ENCODE measurements at places on chromosomes 2 and 18.

DNA sequence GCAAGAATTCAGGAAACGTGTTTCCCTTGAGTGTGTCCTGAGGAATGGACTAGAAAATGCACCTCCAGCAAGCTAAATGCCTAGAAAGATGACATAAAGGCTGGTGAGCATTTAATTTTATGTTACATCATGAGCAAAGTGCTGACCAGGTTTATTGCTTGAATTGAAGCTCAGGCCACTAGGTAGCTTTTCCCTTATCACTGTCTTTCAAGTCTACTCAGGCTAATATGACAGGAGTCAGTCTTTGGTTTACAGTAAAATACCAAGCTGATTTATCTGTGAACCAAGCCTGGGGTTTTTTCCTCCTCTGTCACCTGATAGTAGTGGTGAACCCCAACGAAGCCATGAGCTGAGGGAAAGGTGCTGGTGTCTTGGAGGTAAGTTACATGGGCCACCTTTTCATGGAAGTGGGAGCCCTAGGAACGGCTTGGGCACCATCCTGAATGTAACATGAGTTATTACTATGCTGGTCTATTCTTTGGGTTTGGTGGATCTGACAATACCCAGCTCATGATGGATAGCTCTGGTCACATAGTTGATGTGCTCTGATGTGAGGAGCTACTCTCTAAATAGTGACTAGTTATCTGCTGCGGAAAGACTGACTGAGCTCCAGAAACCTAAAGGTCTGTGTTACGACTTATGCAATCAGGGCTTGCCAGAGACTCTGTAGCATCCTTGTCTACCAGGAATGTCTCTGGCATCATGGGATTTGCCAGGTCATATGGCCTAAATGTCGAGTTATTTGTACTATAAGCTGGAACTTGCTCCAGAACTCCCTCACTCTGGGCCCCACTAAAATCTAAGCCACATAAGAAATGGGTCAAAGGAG is 39.8 kb downstream of the NUP35 start:
- DNase-seq: no peak

GRCh38 chr2:55482186-55482884 is 37.2 kb upstream of the CFAP36 start:
- peak; percentile 24 for DNase-seq

DNA sequence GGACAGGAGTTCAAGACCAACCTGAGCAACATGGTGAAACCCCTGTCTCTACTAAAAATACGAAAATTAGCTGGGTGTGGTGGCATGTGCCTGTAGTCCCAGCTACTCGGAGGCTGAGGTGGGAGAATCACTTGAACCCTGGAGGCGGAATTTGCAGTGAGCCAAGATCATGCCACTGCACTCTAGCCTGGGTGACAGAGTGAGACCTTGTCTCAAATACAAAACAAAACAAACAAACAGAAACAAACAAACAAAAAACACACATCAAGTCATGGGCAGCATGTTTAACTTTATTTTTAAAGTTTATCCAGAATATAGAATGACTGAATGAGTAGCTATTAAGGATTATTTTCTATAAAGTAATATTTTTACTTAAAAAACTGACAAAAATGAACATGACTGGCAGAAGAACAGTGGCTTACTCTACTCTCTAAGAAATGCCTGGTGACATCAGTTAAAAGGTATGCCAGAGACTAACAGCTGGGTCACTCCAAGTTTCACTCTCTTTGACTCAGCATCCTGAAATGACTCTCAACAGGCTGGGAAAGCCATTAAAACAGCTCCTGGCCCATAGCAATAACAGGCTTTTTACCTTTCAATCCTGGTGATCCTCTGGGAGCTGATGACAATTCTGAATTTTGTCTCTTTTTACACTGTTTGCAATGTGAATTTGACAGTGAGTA is 281.6 kb upstream of the STON1 start:
- no peak for DNase-seq

- DNase-seq: no peak
Measured at GRCh38 chr18:76442413-76443171, 52.5 kb downstream of the ZNF516 start.

DNA sequence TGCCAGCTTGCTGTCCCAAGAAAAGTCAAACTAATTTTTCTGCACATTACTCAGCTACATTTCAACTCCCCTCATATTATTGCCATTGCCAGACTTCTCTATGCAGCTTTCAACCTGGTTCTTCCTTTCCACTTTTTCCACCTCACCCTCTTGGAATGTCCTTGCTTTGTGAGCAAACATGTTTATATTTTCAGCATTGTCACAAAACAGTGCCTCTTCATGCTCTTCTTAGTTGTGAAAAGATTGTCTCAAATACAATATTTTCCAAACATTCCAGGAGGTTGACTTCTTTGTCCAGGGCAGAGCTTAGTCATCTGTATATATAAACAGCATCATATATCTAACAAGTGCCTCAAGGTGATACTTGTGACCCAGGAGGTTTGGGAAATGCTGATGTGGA is 803.3 kb upstream of the CELF4 start:
- no peak for DNase-seq

GRCh38 chr2:32289165-32289999 is 11.7 kb downstream of the YIPF4 start:
- DNase-seq: no peak

DNA sequence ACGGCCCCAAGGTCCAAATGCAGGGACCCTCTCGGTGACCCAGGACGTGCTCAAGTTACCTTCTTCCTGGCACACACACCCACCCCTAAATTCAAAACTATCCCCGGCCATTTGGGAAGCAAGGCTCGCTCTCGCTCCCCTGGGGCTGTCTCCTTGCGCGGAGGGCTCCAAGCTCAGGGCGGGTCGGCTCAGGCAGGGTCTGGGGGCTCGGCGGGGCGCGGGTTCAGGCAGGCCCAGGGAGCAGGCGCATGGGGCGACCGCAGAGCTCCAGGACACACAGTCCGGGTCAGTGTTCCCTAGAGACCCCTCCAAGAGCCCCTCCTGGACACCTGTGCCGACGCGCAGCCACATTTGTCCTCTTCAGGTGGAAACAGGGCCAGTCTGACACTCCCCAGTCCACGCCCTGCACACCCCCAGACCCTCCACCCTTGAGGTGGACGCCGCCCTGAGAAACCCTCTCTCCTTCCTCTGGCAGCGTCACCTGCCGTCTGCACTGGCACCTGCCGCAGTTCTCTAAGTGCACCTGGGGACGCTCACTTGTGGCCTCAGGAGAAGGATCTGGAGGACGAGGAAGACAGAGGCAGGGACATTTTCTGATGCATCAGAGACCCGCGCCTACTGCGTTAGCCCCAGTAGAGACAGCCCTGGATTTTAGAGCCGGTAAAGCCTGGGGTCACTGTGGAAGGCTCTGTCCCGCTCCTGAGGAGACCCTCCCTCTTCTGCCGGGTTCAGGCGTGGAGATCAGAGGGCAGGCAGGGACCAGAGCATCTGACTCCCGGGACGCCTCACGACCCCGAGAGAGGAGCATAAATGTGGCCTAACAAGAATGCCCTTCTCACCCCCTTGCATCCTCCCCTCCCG is 138.8 kb downstream of the TWIST2 start:
- no peak for DNase-seq

DNA sequence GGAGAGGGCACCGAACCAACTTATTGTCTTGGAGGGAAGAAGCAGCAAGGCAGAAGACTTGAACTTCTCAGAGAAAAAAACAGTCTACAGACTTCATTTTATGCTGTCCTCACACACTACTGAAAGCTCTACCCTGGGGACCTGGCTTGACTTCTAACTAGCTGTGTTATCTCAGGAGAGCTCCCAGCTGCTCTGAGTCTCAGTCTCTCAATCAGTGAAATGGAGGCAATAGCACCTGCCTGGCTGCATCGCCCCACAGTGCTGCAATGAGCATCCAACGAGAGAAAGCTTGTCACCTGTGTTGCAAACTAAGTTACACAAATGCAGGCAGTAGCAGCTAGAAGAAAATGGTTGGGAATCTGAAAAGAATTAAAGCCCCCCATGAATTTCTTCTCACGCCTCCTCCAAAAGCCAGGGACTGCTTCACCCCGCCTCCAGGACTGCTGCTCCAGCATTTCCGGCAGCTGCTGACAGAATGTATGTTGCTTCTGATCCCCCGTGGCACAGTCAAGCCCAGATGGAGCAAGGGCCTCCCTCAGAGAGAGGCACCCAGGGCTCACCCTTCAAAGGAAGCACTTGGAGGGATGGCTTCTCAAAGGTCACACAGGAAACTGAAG is 116.3 kb downstream of the BCL11A start:
- no peak for DNase-seq

DNA sequence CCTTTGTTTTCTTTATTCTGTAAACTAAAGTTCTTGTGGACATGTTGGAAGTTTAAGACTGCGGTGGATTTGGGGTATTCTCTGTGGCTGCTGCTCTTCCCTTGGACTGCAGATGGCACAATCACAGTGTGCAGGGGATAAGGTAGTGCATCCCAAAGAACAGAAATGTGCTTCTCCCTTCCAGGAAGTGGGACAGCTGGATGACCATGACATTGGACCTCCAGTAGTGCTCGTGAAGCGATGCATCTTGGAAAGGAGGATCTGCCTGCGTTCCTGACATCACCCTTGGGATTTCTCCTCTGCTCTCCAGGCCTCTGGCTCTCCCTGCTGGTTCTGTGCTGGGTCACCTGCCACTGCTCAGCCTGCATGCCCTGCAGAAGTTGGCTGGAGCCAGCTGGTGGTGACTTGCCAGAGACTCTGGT is 109.9 kb downstream of the SLC4A3 start:
- no peak for DNase-seq

GRCh38 chr2:8889978-8890377 is 52.6 kb upstream of the KIDINS220 start:
- no peak for DNase-seq

- DNase-seq: no peak
Measured at GRCh38 chr18:47893939-47894699, 36.3 kb downstream of the SMAD2 start.

GRCh38 chr2:19702267-19702666 is 199.5 kb downstream of the TTC32 start:
- no peak for DNase-seq

All from NCI-H774 (cell line).